ENCODE measurements at places on chromosomes 5 and 9.
A peak's percentile ranks its signal among the peaks of the same experiment; 100 is the strongest.

DNA sequence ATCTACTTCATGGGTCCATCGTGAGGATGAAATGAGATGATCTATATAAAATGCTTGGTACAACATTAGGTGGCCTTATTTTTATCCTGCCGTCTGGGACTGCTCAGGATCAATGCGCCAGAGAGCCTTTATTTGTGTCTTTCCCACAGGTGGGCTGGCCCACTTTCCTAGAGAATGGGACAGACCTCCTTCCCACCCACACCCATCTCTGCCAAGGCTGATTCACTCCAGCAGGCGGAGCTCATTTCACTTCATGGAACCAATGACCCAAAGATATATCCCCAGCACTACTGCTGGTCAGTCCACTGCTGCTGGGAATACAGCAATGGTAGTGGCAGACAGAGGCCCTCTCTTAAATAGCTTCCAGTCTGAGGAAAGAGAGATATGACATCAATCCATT, 35.7 kb downstream of the TGFBI start:
- DNase-seq, result no peak

- no peak for DNase-seq
Observed at GRCh38 chr5:45799388-45799787, 103.2 kb upstream of the HCN1 start.

DNA sequence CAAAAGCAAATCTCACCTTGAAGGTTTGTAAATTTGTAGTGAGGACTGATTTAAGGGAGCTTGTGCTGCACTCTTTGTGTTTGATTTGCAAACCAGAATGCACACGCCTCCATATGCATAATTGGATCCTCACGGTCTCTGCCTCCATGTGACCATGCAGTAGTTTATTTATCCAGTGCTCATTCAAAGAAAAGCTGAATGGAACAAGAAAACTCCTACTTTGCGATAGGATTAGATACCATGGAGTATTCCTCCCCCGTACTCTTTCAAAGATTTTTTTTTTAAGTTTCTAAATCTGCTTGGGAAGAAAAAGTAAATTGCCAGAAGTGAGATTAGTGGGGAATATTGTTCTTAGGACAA, 290.4 kb upstream of the TUT7 start:
- DNase-seq, result no peak

- DNase-seq, result no peak
Observed at GRCh38 chr9:82091610-82092009, 103.0 kb downstream of the SPATA31D1 start.

- peak; percentile 51 for DNase-seq
Observed at GRCh38 chr5:14628346-14628745, 36.2 kb upstream of the OTULIN start.

DNA sequence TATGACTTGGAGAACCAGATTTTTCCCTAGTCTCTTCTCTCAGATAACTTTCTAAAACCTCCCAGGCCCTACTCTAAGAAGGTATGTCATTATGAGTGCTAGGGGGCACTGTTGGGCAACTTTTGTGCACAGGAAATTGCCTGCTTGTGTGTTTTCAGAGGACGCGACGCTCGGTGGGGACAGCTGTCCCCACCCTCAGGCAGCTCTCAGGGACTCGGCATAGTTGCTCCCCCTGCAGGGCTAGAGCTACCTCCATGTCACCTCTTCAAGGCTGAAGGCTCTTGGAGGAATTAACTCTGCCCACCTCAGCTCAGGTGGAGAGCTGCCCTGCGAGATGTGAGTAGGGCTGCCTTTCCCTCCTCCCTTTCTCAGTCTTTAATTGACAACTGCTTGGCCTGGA, 10.2 kb upstream of the TIFAB start:
- DNase-seq, result no peak

DNA sequence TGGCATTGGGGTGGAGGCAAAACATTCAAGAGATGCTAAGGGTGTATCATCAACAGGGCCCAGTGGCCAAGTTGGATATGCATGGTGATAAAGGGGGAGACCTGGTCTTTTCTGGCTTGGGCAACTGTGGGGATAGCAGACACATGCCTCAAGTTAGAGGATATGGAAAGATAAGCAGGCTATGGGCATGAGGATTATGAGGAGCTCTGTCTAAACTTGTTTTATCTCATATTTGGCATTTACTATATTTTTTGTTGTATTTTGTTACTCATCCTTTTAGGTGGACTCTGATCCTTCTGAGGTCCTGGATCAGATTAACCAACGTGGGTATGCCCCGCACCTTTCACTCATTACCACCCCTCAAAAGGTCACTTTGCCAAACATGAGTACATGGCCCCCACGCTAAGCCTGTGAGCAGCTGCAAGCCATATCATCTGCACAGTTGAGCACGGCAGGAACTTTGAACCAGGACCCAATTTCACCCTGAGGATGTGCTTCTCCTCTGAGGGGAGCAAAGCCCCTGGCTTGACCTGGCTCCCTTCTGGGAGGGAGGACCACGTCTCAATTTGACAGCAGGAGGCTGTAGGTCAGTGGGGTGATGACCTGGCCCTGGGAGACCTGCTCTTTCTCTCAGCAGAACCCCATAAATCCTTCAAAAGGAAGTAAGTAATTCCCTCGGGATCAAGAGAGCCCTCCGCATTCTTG, 71.1 kb upstream of the CD180 start:
- no peak for DNase-seq

DNA sequence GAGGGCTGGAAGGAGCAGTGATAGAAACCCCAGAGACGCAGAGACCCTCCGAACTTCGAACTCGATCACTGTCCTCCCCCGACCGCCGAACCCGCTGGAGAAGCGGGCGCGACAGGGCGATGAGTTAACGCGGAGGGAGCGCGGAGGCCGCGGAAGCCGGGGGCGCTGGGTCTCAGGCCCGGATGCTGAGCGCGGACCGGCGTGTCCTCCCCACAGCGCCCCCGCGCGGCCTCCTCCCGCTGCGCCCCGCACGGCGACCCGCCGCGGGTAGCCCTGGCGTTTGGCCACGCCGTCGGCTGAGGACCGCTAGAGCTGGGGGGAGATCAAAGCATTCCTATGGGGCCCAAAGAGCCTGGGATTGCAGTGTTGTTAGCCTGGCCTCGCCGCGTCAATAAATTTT, 7.7 kb upstream of the DMRT2 start:
- no peak for DNase-seq

GRCh38 chr5:149802008-149802680, 72.0 kb downstream of the PPARGC1B start:
- DNase-seq, result no peak

GRCh38 chr9:129006328-129007034, 21.6 kb downstream of the SH3GLB2 start:
- DNase-seq, result peak; percentile 47

GRCh38 chr9:72154468-72155285, 5.4 kb downstream of the GDA start:
- no peak for DNase-seq

DNA sequence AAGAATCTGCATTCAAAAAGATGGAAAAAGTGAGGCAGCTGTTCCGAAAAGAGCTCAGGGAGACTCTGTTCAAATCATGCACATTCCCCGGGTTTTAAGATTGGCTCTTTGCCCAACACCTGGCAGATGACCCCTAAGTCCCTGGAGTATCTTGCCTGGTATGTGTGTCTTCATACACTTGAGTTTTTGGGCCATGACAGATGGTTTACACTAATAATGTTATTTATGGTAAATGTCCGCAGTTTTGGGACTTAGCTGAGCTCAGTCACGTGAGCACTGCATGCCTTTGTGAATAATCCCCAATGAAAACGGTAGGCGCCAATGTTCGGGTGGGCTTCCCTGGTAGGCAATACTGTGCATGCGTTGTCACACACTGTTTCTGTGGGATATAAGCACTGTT, 316.1 kb downstream of the PRDM9 start:
- DNase-seq, result no peak

GRCh38 chr9:37174247-37174646, 53.9 kb downstream of the ZCCHC7 start:
- no peak for DNase-seq

DNA sequence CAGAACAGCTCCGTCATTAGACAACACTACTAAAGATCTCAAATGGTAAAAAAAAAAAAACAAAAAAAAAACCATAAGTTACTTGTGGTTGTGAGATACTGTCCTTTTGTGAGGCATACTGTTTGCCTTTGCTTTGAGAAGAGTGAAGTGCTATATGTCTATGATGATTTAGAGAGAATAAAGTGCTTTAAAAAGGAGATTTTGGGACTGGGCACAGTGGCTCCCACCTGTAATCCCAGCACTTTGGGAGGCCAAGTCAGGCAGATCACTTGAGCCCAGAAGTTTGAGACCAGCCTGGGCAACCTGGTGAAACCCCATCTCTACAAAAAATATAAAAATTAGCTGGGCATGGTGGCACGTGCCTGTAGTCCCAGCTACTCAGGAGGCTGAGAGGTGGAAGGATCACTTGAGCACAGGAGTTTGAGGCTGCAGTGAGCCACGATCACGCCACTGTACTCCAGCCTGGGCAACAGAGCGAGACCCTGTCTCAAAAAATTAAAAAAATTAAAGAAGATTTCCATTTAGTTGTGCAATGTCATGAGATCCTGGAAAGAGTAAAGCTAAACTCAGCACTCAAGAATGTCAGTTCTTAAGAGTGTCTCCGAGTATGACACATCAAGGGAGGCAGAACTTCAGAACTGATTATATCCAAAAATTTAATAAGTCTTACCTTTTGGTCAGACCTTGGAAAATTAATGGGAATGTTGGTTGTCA, 87.3 kb downstream of the PRDM6 start:
- DNase-seq, result no peak

GRCh38 chr5:113125371-113125770, 148.8 kb downstream of the DCP2 start:
- DNase-seq, result no peak

DNA sequence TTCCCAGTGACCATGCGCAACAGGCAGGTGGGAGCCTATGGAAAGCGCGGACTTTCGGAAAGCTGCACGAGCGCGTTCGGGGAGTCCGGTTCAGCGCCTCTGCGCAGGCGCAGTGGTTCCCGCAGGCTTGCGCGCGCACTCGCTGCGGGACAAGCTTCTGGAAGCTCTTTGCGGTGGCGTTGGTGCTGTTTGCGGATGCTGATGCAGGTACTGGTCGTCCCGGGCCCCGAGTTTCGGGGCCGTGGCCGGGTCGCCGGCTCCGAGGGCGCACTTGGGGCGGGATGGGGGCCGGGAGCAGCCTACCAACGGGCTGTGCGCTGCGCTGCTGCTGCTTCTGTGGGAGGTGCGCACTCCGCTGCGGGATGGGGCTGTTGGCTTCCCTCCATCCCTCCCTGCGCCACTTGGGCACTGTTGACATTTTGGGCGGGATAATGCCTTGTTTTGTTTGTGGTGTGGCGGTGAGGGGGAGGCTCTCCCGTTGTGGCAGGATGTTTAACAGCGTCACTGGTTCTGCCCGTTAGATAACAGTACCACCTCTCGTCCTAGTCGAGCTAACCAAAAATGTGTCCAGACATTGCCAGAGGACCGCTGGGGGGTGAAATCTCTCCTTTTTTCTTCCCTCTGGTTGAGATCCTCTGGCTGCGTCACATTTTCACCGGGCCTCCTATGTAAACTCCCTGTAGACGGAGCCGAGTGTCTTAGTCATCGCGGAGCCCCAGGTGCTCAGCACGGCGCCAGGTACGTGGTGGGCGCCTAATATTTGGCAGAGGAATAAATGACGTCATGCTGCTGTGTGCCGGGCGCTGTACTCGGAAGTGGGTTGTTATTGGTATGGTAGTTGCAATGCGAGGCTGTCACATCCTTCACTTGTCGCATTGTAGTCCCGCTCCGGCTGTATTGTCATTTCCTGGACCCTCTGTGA, at the start of gene ZNF483:
Gene ZNF483, plus strand, starts transcription at position 124 of the 922 bp plus-strand sequence. CDS start 2,217 bp downstream, outside the sequence.
- peak; percentile 48 for DNase-seq

DNA sequence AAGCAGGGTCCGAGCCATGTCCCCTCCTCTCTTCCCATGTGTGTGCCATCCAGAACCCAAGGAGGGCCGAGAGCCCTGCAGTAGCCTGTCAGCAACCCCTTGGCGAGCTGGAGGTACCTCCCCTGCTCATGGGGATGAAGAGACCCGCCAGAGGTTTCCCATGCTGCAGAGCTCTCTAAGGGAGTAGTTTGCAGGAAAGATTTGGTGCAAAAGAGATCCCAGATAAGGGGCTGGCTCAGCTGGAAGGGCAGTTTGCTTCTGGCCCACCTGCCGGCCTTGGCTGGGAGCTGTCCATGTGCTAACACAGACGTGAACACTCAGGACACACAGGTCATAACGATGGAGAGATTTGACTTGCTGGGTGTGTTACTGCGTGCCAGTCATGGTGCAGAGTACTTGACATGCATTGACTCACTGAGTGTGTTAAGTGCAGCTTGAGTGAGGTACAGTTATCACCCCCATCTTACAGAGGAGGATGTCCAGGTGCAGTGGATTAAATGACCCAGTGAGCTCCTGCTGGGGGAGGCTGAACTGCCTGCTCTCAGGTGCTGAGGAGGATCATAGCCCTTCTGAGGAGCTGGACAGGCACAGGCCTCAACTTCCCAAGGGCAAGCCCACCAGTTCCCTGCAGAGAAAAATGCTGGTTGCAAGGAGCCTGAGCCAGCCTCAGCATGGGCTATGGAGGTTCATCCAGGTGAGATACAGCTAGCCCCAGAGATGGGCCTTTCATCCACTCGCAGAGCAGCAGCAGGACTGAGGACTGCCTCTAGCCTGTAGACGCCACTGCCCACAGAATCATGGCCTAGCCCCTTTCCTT, 6.3 kb upstream of the SLC25A48 start:
- no peak for DNase-seq

GRCh38 chr5:133685402-133686018, 73.2 kb upstream of the FSTL4 start:
- no peak for DNase-seq

DNA sequence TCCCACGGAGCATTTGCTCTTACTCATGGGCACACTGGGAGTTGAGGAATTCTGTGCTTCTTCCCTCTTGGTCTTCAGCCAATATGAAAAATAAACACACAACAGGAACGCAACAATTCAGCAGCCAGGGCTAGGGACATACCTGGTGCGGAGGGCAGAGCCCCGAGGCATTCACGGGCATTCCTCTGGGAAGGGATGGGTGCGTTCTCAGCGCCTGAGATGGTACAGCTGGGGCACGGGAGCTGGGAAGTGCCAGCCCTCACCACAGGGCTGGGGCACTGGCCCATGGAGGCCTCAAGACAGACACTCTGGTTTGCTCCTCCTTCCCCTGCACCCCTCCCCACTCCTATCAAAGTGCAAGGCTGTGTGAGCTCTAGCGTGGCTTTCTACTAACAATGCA, 2.1 kb downstream of the SLC6A3 start:
- no peak for DNase-seq

- DNase-seq, result no peak
Observed at GRCh38 chr5:61823781-61824180, 482.2 kb upstream of the KIF2A start.

DNA sequence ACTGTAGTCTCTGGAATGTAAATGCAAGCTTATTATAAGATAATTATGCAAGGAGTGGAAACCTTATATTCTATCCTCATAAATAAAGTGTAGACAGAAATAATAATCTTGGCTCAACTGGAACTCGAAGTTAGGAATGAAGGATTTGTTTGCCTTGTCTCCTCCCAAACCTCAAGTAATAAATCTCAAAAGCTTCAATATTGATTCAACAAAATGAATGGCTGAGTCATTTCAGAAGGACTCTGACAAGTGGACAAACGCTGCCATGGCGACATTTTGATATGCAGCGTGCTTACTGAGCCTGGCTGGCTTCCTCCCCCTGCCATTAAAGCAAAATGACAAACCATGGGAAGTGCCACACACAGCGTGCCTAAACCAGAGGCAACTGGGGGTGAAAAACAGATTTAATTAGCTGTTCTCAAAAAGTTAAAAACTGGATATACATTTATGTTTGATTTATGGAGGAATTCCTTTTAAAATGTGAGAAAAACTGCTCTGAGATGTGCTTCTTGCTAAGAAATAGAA, 10.5 kb upstream of the ADGRV1 start:
- DNase-seq, result no peak

- no peak for DNase-seq
Observed at GRCh38 chr5:80192507-80193241, 63.2 kb downstream of the SERINC5 start.
